ENCODE measurements at places on chromosomes 1 and 21. TPM values are rescaled to one million over a fixed set of nuclear protein-coding genes. Genes with fewer than 3 reads are reported as not detected.
A peak's percentile ranks its signal among the peaks of the same experiment; 100 is the strongest.

MROH9 gene
- not detected for total RNA-seq

DNA sequence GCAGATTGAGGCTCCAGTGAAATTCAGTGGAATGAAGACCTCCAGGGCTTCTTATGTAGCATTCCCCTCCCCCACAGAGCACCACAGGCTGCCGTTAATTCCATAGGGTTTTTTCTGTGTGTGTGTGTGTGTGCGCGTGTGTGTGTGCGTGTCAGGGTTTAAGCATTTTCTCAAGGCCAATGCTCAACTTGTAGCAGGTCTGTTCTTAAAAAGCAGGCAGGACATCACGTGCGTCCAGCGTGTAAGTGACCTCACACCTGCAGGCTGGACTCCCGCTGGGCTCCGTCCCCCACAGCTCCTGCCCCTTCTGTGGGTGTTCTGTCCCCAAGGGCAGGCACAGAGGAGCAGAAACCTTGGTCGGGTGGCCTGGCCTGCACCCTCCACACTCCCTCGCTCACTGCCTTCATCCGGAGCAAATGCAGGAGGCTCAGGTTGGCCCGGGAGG lies 5.3 kb downstream of the PRDM16 start:
- peak; percentile 67 for DNase-seq

DNA sequence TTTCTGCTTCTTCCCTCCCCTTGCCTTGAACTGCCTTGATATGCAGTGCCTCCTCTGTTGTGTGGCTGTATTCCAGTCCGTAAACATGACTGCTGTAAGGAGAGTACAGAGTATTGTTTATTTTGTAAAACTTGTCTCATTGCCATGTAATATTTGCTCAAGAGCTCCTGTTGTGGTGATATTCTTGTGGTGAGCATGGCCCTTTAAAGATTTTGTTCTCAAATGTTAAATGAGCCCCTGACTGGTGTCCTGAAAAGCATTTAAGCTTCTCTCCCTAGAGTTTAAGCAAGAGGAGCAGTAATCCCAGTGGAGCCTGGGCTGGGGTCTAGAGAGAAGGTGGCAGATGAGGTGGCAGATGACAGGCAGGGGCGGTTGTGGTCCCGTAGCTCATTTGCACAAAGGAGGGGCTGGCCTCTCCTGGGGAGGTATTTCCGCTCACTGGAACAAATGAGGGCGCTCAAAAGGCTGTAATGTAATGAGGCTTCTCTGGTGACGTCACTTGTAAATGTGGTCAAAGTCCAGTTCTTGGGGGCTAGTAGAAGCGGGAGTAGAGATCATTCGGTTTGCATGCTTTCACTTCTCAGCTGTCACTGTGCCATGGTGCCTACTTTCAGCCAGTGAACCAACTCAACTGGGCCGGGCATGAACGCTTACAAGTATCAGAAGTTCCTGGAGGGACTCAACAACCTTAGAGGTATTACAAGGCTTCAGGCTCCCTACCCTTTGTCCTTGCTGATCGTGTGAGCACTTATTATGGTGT lies 46.0 kb upstream of the MACF1 start:
- peak; percentile 79 for DNase-seq

GRCh38 chr1:204174958-204175357 lies 8.8 kb upstream of the REN start:
- DNase-seq, result no peak

DNA sequence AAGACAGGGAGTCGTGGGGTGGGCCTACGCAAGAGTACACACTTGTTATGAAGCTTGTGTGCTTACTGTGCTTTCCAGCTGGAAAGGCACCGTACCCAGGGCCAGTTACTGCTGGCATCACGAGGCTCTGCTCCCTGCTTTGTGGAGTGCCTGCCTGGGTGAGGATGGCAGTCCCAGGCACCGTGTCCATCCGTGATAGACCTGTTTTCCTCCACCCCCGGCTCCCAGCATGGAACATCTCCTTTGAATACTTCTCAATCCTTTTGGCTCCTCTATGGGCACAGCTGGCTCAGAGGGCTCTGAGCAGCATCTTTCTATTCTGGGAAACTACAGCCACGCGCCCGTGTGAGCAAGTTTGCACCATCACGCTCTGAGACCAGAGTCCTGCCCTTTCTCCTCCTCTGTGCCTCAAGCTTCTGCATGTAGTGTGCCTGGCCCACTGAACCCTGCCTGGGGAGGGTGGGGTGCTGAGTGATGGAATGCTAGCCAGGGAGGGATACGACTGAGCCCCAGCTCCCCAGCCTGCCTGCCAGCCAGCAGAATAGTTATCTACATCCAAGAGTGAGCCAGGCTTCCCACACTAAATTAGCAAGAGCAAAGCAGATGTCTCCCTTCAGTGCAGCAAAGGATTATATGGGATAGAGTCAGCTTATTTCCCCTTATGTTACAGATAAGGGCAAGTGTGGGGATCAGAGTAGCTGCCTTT lies 7.1 kb upstream of the TNR start:
- no peak for DNase-seq

DNA sequence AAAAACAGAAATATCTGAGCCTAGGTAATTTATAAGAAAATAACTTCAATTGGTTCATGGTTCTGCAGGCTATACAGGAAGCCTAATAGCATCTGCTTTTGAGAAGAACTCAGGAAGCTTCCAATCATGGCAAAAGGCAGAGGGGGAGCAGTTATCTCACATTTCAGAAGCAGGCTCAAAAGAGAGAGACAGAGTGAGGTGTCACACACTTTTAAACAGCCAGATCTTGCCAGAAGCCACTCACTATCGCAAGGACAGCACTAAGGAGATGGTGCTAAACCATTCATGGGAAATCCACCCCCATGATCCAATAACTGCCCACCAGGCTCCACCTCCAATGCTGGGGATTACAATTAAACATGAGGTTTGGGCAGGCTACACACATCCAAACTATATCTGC lies 25.5 kb downstream of the RGS18 start:
- DNase-seq, result no peak

DNA sequence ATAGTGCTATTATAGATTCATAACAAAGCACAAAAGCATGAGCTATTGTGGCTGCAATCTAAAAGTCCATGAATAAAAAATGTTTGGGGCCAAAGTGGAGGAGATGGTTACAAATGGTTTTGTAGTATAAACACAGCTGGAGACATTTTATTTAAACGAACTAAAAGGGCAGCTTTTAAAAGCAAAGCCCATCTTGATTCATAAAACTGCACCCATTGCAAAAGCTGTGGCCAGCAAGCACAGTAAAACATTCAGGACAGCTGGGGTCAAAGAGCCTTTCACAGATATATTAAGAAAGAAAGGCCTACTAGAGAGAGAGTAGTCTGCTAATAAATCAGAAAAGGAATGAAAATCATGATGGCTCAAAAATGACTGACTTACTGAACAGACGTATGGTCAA lies 520.8 kb downstream of the NUF2 start:
- DNase-seq, result no peak

GRCh38 chr1:204277563-204278219 lies 63.9 kb upstream of the GOLT1A start:
- DNase-seq, result no peak

OR2M3 gene
- not detected for total RNA-seq

TOE1 gene
- total RNA-seq, result 6.1 TPM

ZNF697 gene
- total RNA-seq, result 8.3 TPM

- DNase-seq, result no peak
These were observed 148.2 kb downstream of the FCRL5 start for GRCh38 chr1:157404063-157404501.

- no peak for DNase-seq
These were observed 1.6 kb downstream of the SMCP start for GRCh38 chr1:152879559-152880198.

- peak; percentile 51 for DNase-seq
These were observed 185.4 kb downstream of the LYPLAL1 start for GRCh38 chr1:219359126-219359525.

DNA sequence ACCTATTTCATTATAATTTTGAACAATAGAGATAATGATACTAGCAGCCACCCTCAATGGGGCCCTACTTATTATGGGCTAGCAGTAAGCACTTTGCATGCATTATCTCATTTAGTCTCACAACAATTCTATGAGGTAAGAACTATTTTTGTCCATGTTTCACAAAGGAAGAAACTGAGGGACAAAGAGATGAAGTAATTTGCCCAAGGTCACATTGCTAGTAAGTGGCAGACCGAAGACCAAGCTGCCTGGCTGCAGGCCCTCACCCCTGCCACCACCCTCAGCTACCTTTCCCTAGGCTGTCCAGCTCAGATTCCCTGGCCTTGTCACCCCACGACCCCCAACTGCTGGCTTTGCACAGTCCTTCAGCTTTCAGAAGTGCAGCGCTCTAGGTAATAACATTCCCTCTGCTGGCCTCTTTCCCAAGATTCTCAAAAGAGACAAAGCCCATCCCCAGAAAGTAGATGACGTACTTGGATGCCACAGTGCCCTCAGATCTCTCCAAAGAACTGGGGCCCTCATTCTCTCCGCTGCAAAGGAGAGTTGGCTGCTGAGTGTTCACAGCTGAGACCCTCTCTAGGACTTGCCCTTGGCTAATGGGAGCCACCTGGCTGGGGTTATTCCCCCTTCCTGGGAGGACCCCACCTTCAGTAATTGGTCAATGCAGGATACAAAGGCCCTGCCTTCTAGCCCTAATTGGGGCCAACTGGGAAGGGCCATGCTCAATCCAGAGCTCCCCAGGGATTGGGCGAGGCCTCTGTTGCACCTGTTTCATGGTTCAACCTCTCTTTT lies 39.5 kb downstream of the IRF2BP2 start:
- DNase-seq, result no peak

DNA sequence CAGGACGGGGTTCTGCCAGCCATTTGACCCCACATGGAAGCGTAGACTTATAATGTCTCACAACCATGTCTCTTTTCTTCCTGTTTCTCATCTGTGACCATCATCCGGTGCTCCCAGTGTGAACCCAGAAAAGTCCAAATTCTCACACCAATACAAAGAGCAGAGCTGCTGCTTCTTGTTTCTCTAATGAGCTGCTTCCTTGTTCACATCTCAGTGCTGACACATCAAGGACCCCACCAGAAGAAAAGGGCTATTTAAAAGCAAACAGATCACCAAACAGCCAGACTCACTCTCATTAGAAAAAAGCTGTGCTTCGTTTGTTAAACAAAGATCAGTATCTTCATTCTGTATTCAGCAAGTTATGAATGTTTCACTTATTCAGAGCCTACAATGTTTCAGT lies 835 bp upstream of the LCE1D start:
- no peak for DNase-seq

NBPF4 gene
- not detected for total RNA-seq

DNA sequence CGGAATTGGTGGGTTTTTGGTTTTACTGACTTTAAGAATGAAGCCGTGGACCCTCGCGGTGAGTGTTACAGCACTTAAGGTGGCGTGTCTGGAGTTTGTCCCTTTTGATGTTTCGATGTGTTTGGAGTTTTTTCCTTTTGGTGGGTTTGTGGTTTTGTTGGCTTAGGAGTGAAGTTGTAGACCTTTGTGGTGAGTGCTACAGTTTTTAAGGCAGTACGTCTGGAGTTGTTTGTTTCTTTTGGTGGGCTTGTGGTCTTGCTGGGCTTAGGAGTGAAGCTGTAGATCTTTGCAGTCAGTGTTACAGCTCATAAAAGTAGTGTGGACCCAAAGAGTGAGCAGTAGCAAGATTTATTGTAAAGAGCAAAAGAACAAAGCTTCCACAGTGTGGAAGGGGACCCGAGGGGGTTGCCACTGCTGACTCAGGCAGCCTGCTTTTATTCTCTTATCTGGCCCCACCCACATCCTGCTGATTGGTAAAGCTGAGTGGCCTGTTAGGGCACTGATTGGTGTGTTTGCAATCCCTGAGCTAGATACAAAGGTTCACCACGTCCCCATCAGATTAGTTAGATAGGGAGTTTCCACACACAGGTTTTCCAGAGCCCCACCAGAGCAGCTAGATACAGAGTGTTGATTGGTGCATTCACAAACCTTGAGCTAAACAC lies 20.9 kb downstream of the HENMT1 start:
- DNase-seq, result no peak

DNA sequence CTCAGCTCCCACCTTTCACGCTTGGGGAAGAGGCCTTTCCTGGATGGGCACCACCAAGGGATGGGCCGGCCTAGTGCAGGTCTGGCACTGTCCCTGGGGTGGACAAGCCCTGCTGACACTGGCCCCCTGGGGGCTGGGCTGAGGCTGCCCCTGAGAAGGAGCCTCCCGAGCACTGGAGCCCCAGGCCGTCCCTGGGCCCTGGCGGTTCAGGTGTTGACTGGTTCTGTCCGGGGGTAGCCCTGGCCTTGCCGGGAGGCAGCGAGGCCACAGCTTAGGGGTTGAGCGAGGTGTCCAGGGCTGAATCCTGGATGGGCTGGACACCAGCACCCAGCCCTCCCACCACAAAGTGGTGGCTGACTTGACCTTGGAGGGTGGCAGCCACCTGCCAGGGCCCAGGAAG lies 49.7 kb upstream of the ACTRT2 start:
- DNase-seq, result no peak

LCE1A gene
- total RNA-seq, result not detected

GRCh38 chr21:46049890-46050667 lies 47.8 kb upstream of the COL6A2 start:
- no peak for DNase-seq

AQP10 gene
- not detected for total RNA-seq

F13B gene
- not detected for total RNA-seq
